ENCODE measurements at places on chromosomes 11 and 22. TPM values are rescaled to one million over a fixed set of nuclear protein-coding genes. Genes with fewer than 3 reads are reported as not detected.

Gene OR51E2
- total RNA-seq = not detected

Gene RBFOX2
- total RNA-seq = 75.4 TPM

Gene APOL5
- not detected for total RNA-seq

Gene ELF5
- total RNA-seq = not detected

Gene CREB3L1
- 40.9 TPM for total RNA-seq

Gene TEX54
- not detected for total RNA-seq

Gene SULT4A1
- total RNA-seq = 0.08 TPM

Gene SLC22A8
- not detected for total RNA-seq

DNA sequence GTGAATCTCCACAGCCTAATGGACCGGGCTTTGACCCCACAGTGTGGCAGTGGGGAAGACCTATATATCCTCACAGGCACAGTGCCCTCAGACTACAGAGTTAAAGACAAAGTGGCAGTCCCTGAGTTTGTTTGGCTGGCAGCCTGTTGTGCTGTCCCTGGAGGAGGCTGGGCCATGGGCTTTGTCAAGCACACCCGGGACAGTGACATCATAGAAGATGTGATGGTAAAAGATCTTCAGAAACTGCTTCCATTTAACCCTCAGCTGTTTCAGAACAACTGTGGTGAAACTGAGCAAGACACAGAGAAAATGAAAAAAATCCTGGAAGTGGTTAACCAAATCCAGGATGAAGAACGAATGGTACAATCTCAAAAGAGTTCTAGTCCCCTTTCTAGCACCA, 39.0 kb downstream of the ENDOD1 start:
- H3K4me1 ChIP-seq = no peaks in the 10 kb centered on the region
- no peak for DNase-seq
- no peak overlapping the region for H3K27ac ChIP-seq
- H3K4me3 ChIP-seq = no peak overlapping the region

- peaks cover 18% of the 10 kb centered on the region for H3K27me3 ChIP-seq
- H3K27ac ChIP-seq = no peak overlapping the region
- no peak overlapping the region for H3K4me3 ChIP-seq
- DNase-seq = no peak
- peaks cover 31% of the 10 kb centered on the region for H3K4me1 ChIP-seq
Observed at GRCh38 chr11:120561286-120561685, 49.7 kb downstream of the GRIK4 start.

DNA sequence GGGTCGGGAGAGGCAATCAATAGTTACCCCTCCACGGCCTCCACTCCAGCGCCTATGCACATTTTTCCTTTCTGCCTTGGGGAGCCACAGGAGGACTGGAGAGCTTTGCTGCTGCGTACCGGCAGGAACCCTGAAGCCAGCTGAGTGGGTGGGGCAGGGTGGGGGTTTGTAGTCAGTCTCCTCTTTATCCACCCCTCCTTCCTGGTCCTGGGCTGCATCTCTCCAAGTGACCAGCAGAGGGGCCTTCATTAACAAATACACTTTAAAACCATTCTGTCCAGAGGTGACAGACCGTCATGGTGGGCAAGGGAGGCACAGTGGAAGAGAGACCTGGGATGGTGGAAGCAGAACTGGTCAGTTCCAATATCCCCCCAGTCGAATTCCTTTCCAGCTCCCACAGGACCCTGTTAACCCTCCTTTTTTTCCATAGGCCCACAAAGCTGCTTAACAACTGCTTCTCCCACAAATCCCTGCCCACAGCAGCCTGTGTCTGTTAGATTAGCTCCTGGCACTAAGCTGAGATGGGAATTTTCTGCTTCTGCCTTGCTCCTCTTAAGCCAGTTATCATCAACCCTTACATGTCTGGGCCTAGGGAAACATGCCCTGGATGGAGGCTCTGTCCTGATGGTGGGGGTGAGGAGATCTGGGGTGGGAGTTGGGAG, 3.9 kb upstream of the ABCG4 start:
- H3K27me3 ChIP-seq = peaks cover 38% of the 10 kb centered on the region
- no peaks in the 10 kb centered on the region for H3K36me3 ChIP-seq
- H3K4me1 ChIP-seq = peaks cover 16% of the 10 kb centered on the region
- H3K4me3 ChIP-seq = no peak overlapping the region

- no peak overlapping the region for H3K27ac ChIP-seq
- H3K36me3 ChIP-seq = peaks cover 17% of the 10 kb centered on the region
- H3K27me3 ChIP-seq = peaks cover 32% of the 10 kb centered on the region
- H3K4me3 ChIP-seq = peak overlapping the region; percentile 87
Observed at GRCh38 chr11:18106688-18107087, 806 bp upstream of the SAAL1 start.

GRCh38 chr11:75240311-75241035, at the start of gene TPBGL:
TPBGL (plus strand) TSS chr11:75240774; CDS start chr11:75241050, 276 bp downstream.
- H3K4me1 ChIP-seq = peaks cover 19% of the 10 kb centered on the region
- DNase-seq = no peak
- no peak within 1 kb of the TSS for H3K27ac ChIP-seq
- H3K36me3 ChIP-seq = no peaks in the 10 kb centered on the region
- H3K4me3 ChIP-seq = peak within 1 kb of the TSS; percentile 61

GRCh38 chr22:35174401-35175038, 82.8 kb upstream of the HMGXB4 start:
- no peaks in the 10 kb centered on the region for H3K4me1 ChIP-seq
- H3K27ac ChIP-seq = no peak overlapping the region
- peaks cover 78% of the 10 kb centered on the region for H3K27me3 ChIP-seq

- no peak overlapping the region for H3K27ac ChIP-seq
- H3K4me1 ChIP-seq = no peaks in the 10 kb centered on the region
- H3K36me3 ChIP-seq = no peaks in the 10 kb centered on the region
Observed at GRCh38 chr11:7927635-7928034, 3.4 kb downstream of the OR10A6 start.

DNA sequence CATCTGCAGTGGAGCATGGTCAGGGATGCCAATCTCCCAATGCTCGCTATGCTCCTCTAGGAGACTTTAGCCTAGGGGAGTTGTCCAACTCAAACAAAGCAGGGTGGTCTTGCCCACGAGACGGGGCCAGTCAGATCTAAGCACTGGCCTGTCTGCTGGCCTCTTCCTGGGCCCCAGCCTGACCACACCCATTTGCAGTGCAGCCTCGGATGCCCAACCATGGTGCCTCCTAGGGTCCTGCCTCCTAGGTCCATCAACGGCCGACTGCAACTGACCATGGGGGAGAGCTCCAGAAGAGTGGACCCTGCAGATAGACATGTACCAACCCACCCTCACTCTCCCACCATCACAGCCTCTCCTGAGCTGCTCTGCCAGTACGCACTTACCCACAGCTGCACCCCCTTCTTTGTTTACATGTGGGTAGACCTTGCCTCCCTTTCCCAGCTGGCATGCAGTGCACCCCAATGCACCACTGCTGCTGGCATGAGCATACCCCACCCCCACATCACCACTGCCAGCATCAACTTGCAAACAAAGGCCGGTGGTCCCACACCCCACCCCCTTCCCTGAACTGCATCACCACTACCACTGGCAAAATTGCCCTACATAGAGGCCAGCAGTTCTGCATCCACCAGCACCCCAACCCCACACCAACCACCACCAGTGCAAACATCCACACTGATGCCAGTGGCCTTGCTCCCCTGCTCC, 27.6 kb upstream of the ARL14EP start:
- H3K4me1 ChIP-seq = no peaks in the 10 kb centered on the region
- no peak overlapping the region for H3K4me3 ChIP-seq
- DNase-seq = no peak
- H3K27ac ChIP-seq = no peak overlapping the region

GRCh38 chr22:43884600-43885318, 7.1 kb downstream of the PNPLA5 start:
- DNase-seq = peak; percentile 59
- no peak overlapping the region for H3K27ac ChIP-seq
- H3K4me1 ChIP-seq = no peaks in the 10 kb centered on the region
- H3K4me3 ChIP-seq = no peak overlapping the region
- H3K27me3 ChIP-seq = peaks cover 67% of the 10 kb centered on the region

DNA sequence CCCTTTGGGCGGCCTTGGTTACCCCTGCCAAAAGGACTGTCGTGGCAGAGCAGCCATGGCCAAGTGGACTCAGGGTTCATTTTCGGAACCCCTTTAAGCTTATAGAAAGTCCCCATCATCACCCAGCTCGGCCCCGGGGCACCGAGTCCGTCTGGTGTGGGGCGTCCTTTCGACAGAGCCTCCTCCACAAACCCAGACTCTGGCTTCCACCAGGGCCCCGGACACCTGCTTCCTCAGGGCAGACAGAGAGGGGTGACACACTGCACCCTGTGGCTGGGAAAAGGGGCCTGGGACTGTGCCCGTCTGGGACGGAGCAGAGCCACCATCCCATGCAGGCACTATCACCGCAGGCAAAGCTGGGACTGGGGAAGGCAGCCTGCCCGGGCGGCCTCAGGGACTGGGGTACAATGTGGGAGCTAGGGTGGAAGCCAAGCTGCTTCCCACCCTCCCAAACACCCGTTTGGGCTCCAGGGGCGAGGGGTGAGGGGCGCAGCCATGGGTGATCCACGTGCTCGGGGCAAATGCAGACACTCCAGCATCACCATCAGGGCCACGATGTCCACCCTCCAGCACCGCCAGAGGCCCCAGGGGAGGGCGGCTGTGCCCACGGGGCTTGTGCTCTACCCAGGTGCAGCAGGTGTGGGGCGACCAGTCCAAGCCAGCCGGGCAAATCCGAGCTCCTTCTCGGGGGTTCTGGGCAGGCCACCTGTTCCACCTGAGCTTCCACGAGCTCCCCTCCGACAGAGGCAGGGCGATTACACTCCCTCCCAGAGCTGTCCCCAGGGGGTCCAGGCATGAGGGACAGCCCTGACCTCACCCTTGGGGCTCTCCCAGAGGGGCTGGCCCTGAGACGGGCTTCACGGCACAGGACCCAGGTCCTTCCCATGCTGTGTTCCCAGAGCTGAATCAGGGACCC, 11.7 kb upstream of the MRPL23 start:
- H3K27ac ChIP-seq = no peak overlapping the region
- peak; percentile 11 for DNase-seq
- no peaks in the 10 kb centered on the region for H3K36me3 ChIP-seq
- no peak overlapping the region for H3K4me3 ChIP-seq

DNA sequence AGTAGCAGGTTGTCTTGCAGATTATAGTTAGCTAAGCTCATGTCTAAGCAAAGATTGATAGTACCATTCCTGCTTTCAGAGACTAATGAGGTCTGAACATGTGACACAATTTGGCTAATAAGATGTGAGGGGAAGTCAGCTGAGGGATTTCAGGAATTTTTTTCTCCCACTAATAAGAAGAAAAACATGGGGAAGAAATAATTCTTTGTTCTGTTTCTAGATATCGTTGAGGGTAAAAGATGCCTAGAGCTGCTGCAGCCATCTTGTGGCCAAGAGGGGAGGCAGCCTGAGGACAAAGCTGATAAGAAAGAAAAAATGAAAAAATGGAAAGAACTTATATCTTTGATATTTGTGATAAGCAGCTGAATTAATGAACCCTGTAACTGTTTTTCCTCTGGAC, 1334.4 kb downstream of the LRRC4C start:
- no peak for DNase-seq
- H3K27ac ChIP-seq = no peak overlapping the region
- no peak overlapping the region for H3K4me3 ChIP-seq
- no peaks in the 10 kb centered on the region for H3K27me3 ChIP-seq

GRCh38 chr11:24453129-24453718, 43.6 kb upstream of the LUZP2 start:
- no peaks in the 10 kb centered on the region for H3K36me3 ChIP-seq
- H3K4me1 ChIP-seq = no peaks in the 10 kb centered on the region
- no peak overlapping the region for H3K27ac ChIP-seq
- no peak overlapping the region for H3K4me3 ChIP-seq
- H3K27me3 ChIP-seq = no peaks in the 10 kb centered on the region
- DNase-seq = no peak

- no peaks in the 10 kb centered on the region for H3K36me3 ChIP-seq
- H3K4me1 ChIP-seq = peaks cover 37% of the 10 kb centered on the region
- H3K27me3 ChIP-seq = peaks cover 17% of the 10 kb centered on the region
- peak; percentile 42 for DNase-seq
- H3K4me3 ChIP-seq = peak overlapping the region; percentile 92
- H3K27ac ChIP-seq = peak overlapping the region; percentile 57
Observed at GRCh38 chr22:25564979-25565677, 653 bp downstream of the GRK3 start.

- no peak overlapping the region for H3K4me3 ChIP-seq
- H3K27me3 ChIP-seq = no peaks in the 10 kb centered on the region
- peaks cover 49% of the 10 kb centered on the region for H3K4me1 ChIP-seq
Observed at GRCh38 chr11:64090806-64091516, 55.2 kb downstream of the FLRT1 start.

- H3K27ac ChIP-seq = no peak overlapping the region
- no peak overlapping the region for H3K4me3 ChIP-seq
Observed at GRCh38 chr11:132496341-132496740, 1036.0 kb downstream of the OPCML start.

DNA sequence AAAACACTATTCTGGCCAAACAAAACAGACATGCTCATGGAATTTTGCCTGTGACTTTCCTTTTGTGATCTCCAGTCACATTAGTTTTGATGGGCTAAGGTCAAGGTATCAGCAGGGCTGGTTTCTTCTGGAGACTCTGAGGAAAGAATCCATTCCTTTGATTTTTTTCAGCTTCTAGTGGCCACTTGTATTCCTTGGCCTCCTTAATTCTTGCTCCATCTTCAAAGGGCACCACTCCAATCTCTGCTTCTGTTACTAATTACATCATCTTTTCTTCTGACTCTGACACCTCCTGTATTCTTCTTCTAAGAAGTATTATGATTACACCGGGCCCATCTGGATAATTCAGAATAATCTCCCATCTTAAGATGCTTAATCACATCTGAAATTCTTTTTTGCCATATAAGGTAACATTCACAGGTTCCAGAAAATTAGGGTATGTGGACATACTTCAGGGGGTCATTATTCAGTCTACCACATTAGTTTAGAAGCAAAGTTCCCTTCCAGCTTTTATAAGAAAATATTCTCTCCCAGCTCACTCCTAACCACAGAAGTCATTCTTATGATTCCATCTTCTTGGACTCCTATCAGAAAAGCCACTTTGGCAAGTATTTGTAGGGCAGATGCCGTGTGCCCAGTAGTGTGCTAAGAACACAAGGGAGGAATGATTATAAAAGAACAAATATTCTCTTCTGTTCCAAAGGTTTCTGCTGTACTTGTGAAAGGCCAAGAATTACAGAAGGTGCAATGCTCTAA, 56.4 kb upstream of the FSHB start:
- H3K36me3 ChIP-seq = no peaks in the 10 kb centered on the region
- no peaks in the 10 kb centered on the region for H3K27me3 ChIP-seq
- no peak overlapping the region for H3K4me3 ChIP-seq
- H3K27ac ChIP-seq = no peak overlapping the region

DNA sequence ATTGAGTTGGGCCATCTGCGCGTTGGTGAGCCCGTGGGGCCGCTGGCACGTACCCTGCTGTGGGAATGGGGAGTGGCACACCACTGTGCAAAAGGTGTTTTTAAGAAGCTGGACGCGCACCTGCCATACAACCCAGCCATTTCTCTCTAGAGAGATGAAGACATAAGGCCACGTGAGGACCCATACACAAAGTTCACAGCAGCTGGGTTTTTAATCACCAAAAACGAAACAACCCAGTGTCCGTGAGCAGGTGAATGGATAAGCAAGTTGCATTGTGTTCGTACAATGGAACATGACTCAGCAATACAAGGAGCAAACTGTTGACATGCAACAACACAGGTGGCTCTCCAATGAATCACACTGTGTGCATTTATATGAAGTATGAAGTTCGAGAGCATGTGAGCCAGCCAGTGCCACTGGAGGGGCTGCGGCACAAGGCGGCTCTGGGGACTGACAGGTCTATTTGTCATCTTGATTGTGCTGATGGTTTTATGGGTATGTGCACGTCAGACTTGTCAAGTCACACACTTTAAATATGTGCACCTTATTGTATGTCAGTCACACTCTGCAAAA, 30.6 kb upstream of the PANX2 start:
- no peak overlapping the region for H3K4me3 ChIP-seq
- DNase-seq = no peak
- peaks cover 54% of the 10 kb centered on the region for H3K27me3 ChIP-seq
- H3K36me3 ChIP-seq = no peaks in the 10 kb centered on the region
- no peak overlapping the region for H3K27ac ChIP-seq
- peaks cover 7% of the 10 kb centered on the region for H3K4me1 ChIP-seq
